ENCODE measurements at places on chromosomes 6 and 20.

DNA sequence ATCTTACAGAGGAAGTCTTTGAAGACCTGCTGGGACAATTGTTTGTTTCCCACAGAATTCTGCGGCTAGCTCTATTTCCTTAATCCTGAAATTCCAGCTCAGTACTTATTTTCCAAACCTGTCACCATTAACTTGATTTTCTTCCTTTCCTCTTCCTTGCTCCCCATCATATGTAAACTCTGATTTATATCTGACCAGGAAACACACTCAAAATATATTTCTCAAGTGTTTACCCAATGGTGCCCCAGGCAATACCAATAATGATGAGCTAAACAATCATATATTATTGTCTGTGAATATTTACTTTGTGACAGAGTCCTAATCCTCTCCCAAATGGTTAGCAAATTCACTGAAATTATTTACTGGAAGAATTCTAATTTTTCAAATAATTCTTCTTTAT, 597.3 kb downstream of the PKHD1 start:
- no peak for DNase-seq

GRCh38 chr20:63238514-63239125, 2.9 kb downstream of the BIRC7 start:
- DNase-seq: no peak

DNA sequence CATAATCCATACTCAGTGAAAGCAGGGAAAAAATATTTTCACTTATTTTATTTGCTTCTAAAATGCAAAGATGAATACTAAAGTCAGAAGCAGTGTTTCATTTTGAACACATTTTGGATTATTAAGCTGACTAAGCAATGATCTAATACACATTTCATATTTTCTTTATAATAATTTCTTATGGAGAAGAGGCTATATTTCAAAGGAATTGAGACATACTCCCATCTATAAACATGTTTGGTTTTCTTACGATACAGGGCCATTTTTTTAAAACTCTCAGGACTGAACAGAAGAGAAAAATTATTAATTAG, 26.9 kb upstream of the VAPB start:
- no peak for DNase-seq

DNA sequence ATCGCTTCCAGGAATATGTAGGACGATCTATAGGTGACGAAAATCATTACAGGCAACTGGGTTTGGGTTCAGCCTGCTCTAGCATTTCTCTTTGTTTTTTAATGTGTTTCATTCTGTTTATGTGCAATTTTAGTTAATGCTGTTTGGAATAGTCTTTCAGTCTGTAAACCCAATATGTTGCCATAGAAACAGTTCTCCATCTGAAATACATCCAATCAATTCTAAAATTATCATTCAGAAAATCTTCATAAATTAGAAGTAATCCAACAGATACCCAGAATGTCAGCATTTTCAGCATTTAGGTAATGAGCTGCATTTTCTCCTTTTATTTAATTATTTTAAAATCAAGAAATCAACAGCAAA, 34.8 kb upstream of the COL9A1 start:
- DNase-seq: no peak

GRCh38 chr6:81204731-81205130, 547.8 kb downstream of the TENT5A start:
- DNase-seq: no peak

- no peak for DNase-seq
These were observed 627 bp downstream of the RPS18 start for GRCh38 chr6:33272275-33273128.

- no peak for DNase-seq
These were observed 2.8 kb upstream of the HTR1B start for GRCh38 chr6:77466055-77466450.

GRCh38 chr6:108166664-108167448, 1.0 kb downstream of the NR2E1 start:
- no peak for DNase-seq

DNA sequence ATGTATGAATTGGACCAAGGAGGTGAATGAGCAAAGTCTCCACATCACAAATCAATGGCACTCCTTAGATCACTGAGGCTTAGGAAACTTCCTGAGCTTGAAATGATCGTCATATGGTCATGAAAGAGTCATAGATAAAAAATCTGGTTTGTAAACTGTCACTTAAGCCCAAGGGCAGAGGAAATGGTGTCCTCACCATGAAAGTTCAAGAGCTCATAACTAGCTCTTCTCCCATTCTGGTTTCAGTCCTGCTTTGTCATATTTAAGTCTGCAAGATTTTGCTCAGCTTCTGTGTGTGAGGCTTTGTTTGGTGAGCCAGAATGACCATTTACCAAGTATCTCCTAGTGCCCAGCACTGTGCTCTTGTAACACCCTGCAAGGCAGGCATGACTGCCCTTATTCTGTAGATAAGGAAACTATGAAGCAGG, 60.5 kb downstream of the GJA10 start:
- DNase-seq: no peak

- no peak for DNase-seq
These were observed 13.8 kb downstream of the ASIP start for GRCh38 chr20:34254979-34255378.

- no peak for DNase-seq
These were observed 706 bp upstream of the NANP start for GRCh38 chr20:25624500-25624939.

DNA sequence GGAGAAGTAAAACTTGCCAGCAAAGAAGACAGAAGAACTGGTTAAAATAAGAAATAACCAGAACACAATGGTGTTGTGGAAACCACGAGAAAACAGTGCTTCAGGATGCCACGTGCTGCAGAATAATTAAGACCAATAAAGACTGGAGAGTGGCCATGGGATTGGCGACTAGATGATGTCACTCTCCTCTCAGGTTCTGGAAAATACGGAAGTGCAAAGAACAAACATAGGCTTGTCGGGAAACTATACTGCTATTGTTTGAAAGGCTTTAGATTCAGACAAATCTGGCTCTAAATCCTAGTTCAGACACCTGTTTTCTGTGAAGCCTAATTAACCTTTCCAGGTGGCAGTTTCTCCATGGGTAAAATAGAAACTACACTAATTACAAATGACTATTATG, 138.4 kb upstream of the STXBP5 start:
- DNase-seq: no peak

DNA sequence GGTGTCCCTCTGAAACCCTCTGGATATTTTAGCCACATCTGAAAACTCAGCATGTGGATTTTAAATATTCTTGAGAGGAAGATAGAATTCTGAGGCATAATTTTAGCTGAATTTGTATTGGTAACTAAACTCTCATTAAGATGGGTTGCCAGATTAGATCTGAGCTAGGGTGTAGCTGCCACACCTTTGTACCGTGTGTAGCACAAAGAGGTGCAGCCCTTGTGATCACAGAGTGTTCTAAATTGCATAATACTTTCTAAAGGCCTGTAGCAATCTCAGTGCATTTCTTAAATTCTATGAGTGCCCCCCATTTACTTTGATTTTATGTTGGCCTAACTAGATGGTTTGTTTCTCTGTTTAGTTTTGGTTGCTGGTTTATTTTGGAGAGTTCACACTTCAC, 53.0 kb downstream of the FLRT3 start:
- no peak for DNase-seq

DNA sequence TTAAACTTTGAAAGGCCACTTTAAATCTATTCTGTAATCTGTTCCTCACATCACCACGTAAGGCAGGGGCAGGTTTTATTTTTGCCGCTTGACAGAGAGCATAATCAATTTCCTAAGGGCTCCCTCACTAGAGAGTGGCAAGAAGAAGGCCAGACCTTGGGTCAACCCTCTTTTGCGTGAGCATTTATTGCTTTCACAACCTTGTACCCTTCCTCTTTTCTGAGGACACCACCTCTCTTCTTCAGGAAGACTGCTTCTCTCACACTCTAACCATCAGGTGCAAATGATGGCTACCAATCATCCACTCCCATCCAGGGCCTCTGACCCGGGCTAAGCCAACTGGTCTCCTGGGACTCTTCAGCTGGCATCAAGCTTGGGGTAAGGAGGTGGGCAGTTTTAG, 25.2 kb upstream of the QKI start:
- DNase-seq: no peak

- no peak for DNase-seq
These were observed 44.5 kb upstream of the LAMA4 start for GRCh38 chr6:112298816-112299281.

GRCh38 chr6:64459411-64459944, 823.9 kb downstream of the PHF3 start:
- no peak for DNase-seq

DNA sequence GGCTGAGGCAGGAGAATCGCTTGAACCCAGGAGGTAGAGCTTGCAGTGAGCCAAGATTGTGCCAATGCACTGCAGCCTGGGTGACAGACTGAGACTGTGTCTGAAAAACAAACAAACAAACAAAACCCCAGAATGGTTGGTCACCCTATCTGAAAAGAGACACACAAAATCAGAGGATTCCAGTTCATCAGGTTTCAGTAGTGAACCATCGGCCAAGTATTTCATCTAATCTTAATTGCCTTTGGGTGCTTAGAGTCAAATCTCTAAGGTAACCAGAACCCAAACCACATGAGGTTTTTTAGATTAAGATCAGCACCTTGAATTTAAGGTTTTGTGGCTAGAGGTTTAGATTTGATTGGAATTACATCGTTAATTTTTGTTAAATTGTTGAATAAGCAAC, 8.3 kb upstream of the ZBTB2 start:
- DNase-seq: no peak
